SIG-M5 (cell line): ENCODE measurements at places on chromosomes 11 and 22.

DNA sequence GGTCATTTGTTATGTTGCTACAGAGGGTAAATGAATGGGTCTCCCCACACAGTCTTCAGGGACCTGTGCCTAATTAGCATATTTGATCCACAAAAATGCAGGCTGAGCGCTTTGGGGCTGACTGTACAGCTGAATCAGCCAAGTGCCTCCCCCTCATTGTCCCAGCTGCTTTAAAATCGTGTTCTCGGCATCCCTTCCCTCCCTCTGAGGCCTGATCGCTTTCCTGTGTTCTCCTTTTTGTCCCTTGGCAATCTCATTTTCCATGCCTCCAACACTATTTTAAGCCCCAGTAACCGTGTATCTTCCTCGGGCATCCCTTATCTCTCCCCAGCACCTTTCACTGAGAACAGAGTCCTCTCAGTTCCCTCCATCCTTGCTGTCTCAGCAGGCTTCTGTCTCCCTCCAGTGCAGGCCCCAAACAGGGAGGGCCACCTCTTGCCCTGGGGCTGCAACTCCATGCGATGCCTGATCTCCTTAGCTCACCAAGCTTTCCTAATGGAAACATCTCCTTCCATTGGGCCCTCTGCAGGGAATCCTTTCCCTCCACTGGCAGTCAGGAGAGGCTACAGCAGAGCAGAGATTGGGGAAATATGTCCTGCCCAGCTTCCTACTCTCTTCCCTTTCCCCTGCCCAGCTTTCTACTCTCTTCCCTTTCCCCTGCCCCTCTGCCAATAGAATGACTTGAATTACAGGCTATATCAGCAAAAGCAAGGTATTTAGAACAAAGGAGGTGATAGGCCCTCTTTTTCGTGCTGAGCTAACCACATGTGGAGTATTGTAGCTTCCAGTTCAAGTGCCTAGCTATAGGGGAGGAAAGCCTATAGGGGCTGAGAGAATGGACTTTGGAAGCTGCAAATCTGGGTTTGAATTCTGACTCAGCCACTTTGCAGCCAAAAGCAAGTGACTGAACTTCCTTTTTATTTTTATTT is 13.8 kb downstream of the UQCR10 start:
- DNase-seq = no peak

- no peak for DNase-seq
These were observed 229.8 kb downstream of the BLID start for GRCh38 chr11:121886005-121886734.

GRCh38 chr11:30342736-30343166 is 19.8 kb downstream of the ARL14EP start:
- DNase-seq = peak; percentile 37

DNA sequence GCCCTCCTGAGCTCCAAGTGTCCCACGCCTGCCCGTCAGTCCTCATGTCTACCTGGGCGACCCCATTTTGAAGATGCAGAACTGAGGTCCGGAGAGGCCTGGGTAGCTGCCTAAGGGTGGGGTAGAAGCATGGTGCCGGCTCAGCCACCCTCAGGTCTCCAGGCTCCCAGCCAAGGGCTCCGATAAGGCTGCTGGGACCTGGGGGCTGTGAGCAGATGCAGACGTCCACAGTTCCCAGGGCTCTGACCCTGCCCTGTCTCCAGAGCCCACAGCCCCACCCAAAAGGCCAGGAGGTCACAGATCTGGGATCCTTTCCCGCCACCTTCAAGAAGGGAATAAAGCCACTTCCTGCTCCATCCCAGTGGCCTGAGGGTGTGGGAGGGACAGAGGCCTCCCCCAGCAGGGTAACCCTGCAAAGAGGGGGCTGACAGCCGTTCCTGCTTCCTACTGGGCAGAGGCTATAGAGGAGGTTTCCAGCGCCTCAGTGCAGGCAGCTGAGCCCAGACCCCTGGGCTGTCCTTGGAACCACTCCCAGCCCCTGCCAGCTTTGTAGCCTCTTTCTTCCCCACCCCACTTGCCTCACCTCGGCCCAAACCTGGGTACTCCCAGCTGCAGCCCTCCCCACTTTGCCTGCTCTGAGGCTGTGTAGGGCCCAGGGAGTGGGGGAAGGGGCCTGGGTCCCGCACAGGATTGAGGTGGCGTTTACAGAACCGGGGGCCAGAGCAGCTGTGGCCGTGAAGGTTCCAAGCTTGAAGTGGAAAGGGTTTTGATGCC is 85.5 kb downstream of the CDKN1C start:
- no peak for DNase-seq

GRCh38 chr11:107916671-107917241 is 11.5 kb upstream of the RAB39A start:
- no peak for DNase-seq

DNA sequence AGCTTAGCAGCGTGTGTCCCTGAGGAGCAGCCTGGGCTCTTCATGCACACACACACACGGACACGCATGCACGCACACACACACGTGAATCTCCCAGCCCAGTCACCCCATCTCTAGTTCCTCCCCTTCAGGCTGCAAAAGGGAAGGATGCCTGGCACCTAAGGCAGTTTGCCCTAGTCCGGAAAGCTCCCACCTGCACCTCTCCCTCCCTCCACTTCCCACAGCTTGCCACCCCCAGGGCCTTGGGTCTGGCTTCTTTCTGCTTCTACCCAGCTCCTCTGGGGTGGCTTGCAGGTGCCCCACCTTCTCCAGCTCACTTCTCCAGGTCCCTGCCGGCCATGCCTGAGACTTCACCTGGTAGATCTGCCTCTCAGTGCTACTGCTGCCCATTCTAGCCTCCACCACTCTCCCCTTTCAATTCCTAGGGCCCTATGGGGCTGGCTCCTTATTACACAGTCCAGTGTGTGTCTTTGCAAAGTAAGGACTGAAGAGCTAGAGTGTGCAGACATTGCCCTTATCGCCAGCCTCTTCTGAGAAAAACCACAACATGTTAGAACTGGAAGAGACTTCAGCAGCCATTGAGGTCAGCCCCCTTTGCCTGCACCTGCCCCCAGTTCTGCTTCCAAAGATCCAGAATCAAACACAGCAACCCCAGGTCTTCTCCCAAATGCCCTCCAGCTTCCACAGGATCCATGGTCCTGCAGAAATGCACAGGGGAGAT is 33.5 kb upstream of the CHST1 start:
- DNase-seq = no peak

DNA sequence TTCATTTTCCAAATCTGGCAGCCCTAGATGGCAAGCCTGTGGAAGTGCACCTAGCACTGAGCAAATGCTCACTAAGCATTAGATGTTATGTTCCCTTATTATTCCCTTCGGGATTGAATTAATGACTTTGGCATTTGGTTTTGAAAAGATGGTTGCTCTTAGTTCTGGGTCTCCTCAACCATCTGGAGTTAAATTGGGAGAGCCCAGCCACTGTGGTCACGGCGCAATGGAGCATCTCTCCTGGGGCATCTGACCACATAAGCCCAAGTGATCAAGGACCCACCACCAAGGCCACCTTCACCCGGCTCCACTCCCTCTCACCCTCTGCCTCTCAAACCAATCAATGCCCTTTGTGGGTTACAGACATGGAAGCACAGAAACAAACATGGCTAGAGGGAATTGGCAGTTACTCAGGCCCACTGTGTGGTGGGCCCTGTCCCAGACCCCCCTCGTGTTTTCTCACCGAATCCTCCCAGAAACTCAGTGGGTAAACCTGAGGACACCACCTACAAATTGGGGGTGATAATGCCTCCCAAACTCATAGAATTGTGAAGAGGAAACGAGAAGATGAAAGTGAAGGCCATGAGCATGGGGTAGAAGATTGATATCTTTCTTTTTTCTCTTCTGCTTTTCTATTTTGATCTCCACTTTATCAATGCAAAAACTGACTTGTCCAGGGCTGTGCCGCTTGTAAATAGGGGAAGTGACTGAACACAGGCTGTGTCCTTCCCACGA is 52.2 kb downstream of the IRAG1 start:
- peak; percentile 32 for DNase-seq

- DNase-seq = no peak
These were observed 82.4 kb downstream of the ARHGAP32 start for GRCh38 chr11:129109701-129110100.

GRCh38 chr11:45922425-45923082 is at the start of gene LARGE2:
Gene LARGE2, plus strand, starts transcription at chr11:45922656. Its CDS starts 227 bp downstream, at chr11:45922883.
- DNase-seq = no peak

GRCh38 chr22:35846804-35847203 is 129.1 kb downstream of the APOL5 start:
- no peak for DNase-seq

GRCh38 chr22:20093418-20094196 is 13.6 kb downstream of the DGCR8 start:
- no peak for DNase-seq

DNA sequence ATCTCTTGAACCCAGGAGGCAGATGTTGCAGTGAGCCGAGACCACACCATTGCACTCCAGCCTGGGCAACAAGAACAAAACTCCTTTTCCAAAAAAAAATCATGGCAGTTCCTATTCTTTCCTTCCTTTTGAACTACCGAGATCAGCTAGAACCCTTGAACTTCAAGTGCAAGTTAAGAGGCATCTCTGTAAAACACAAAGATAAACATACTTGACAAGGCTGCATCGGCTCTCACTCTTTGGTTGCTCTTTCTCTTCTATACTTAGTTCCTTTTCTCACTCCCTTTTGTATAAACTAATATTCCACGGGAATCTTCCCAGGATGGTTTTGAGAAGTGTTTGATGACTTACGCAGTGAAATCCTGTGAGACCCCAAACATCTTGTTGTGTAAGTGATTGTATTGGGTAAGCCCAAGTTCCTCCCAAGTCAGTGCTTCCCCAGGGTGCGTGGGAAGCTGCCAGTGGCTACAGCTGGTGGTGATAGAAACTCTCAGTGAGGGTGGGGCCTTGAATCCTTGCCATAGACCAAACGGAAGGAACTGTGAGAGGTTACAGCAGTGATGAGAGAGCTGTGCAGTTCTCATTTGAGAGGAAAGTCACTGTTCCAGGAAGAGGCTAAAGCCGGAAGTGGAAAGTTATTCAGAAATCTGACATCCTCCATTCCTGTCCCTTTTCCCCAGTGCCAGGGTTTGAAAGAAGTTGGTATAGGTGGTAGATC is 24.1 kb upstream of the CDC42EP2 start:
- DNase-seq = peak; percentile 52

DNA sequence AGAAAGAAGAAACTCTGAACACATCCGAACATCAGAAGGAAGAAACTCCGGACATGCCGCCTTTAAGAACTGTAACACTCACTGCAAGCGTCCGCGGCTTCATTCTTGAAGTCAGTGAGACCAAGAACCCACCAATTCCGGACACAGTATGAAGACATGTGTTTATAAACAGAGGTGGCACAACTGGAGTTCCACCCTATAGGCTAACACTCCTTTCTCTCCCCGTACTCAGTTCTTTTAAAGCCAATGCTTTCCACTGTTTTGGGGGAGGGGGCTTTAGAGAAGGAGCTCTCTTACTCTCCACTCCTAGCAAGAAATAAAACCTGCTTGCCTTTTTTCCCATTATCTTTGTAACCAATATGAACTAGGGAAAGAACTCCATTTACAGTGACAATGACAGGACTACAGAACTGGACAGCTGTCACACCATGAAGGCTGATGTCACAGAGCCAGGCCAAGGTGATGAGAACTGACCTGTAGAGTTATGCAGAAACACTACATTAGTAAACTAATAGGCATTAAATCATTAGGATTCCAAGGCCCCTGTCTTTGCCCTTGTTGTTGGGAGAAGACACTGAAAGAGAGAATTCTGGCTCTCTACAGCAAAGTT is 733 bp downstream of the TRIM5 start:
- no peak for DNase-seq

DNA sequence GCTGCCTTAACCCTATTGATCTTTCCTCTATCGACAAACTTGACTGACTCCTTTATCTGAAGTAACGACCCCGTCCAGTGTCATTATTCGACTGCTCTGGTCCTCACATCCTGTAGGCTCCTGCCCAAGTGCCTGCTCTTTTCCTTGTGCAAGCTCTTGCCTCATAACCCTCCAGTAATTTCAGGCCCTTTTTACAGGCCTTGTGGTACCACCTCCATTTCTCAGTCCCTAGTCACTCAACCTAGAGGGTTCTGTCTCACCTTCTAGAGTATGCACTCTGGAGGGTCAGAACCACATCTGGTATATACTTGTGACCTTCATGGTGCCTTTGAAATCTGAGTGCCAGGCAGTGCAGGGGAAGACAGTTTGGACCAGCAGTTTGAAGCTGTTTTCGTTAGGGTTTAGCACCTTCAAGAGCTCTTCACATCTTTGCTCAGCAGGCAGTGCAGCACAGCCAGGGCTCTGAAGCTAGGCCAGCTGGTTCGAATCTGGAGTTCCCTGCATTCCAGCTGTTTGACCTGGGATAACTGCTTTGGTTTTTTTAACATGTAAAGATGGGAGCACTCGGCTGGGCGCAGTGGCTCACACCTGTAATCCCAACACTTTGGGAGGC is 11.2 kb downstream of the SNRPD3 start:
- DNase-seq = no peak

DNA sequence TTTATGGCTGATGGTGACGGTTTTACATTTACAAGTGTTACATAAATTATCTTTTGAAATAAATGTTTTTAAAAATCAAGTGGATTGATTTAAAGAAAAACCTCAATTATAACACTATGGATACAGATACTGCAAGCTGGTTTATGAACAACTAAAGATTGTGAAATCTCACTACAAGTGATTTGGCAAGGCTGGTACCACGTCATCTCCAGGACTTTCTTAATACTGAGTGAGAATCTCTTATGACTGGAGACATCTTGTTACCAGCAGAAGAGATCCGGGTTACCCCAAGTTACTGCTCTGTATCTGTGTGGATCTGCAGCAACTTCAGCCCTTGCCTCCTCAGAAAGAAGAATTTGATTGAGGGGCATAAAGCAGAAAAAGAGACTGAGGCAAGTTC is 452.9 kb downstream of the MN1 start:
- no peak for DNase-seq

DNA sequence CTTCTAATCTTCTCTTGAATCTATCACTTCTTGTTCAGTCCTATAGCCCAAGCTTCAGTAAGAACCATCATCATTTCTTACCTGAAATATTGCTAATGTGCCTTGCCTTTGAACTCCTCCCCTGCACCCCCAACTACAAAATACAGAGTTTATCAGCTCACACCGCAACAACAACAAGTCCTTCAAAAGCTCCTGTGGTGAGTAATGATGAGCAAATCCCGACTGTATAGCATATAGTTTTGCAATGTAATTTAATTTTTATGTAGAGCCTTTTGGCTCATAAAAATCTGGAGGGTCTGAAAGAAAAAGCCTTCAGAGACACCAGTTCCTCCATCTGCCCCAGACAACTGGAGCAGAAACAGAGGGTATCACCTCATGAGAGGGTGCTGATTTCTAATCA is 124.7 kb downstream of the ARHGAP32 start:
- no peak for DNase-seq
